ENCODE measurements at places on chromosomes 4 and X. TPM values are rescaled to one million over a fixed set of nuclear protein-coding genes. Genes with fewer than 3 reads are reported as not detected.

Gene CDKL2
- not detected for total RNA-seq

Gene HS3ST1
- under 0.01 TPM for total RNA-seq

Gene BEX2
- total RNA-seq = 21.4 TPM

Gene PAGE4
- total RNA-seq = not detected

Gene UXT
- 86.6 TPM for total RNA-seq

Gene FOXP3
- total RNA-seq = not detected

Gene DTHD1
- under 0.01 TPM for total RNA-seq

Gene FMR1NB
- not detected for total RNA-seq

Gene C4orf50
- total RNA-seq = not detected

Gene TCEAL2
- not detected for total RNA-seq

Gene ARL9
- not detected for total RNA-seq

Gene MGAT4D
- not detected for total RNA-seq

Gene GSX2
- not detected for total RNA-seq

Gene DGKK
- not detected for total RNA-seq

Gene CSN1S1
- total RNA-seq = not detected

Gene GUCY1A1
- total RNA-seq = 19.8 TPM

Gene CTAG2
- not detected for total RNA-seq

Gene C4orf36
- total RNA-seq = not detected

Gene MTTP
- under 0.01 TPM for total RNA-seq

Gene EREG
- total RNA-seq = not detected

Gene HTRA3
- total RNA-seq = 20.9 TPM

Gene MAPK10
- 8.9 TPM for total RNA-seq

Gene NUDT10
- 1.0 TPM for total RNA-seq

Gene CENPVL1
- not detected for total RNA-seq

Gene FHL1
- total RNA-seq = 888 TPM
